HFFc6 (cell line): ENCODE measurements at places on chromosomes 1 and 21. TPM values are rescaled to one million over a fixed set of nuclear protein-coding genes. Genes with fewer than 3 reads are reported as not detected.

SNX7 gene
- 23.5 to 35.1 TPM (median 31.4 TPM) in 3 replicates for total RNA-seq

RHBDL2 gene
- total RNA-seq: 0.11 and 1.5 TPM in 2 replicates

GBP4 gene
- total RNA-seq: 0.10 to 0.35 TPM (median 0.12 TPM) in 3 replicates

B4GALT2 gene
- 98.0 to 102 TPM (median 101 TPM) in 3 replicates for total RNA-seq

ADAM30 gene
- not detected in 3 replicates for total RNA-seq

CDKN2C gene
- 14.6 to 28.5 TPM (median 22.7 TPM) in 3 replicates for total RNA-seq

FCRLA gene
- total RNA-seq: 3.4 to 5.1 TPM (median 4.0 TPM) in 3 replicates

PBX1 gene
- total RNA-seq: 34.5 to 37.5 TPM (median 35.4 TPM) in 3 replicates
